ENCODE measurements at places on chromosomes 5 and 9.

- no peak for DNase-seq
These were observed 1.5 kb downstream of the AFF4 start for GRCh38 chr5:132961887-132962286.

DNA sequence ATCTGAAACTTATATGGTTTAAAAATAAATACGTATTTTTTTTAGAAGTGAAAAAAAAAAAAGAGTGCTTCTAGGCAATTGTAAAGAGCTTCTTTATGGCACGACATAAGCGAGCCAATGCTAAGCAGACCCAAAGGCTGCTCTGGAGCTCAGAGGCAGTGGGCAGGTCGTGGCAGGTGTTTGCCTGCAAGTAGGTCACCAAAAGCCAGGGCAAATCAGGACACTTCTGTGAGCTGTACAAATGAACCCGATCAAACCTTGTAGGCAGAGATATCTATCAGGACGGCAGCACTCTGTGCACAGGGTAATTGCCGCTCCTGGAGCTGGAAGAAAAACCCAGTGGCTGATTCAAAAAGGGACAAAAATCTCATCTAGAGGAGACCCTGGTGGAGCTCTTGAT is 75.9 kb downstream of the IRX2 start:
- DNase-seq: no peak

GRCh38 chr5:32051796-32052195 is 122.3 kb downstream of the GOLPH3 start:
- DNase-seq: no peak

DNA sequence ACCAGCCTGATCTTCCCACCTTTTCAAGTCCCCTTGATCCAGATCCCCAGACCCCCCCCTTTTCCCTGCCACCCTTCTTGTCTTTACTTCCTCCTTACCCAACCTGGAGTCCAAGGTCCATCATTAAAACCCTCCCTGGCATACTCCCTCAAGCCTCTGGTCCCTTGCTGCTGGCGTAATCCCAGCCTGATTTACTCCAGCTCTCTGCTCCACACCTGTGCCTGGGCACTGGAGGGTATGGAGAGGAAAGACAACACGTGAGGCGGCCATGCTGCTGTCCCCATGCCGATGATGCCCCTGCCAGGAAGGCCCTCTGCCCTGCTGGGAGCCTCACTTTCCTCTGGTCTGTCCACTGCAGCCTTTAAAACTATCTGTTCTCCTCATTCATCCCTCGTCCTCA is 5.1 kb downstream of the B4GALT7 start:
- DNase-seq: no peak
